Keratinocyte (primary cell): ENCODE measurements at places on chromosomes 5 and 9. TPM values are rescaled to one million over a fixed set of nuclear protein-coding genes. Genes with fewer than 3 reads are reported as not detected.

- DNase-seq: no peak
Measured at GRCh38 chr5:55407059-55407684, 99.4 kb downstream of the MTREX start.

- DNase-seq: no peak
Measured at GRCh38 chr9:3477236-3477834, 48.5 kb downstream of the RFX3 start.

DNA sequence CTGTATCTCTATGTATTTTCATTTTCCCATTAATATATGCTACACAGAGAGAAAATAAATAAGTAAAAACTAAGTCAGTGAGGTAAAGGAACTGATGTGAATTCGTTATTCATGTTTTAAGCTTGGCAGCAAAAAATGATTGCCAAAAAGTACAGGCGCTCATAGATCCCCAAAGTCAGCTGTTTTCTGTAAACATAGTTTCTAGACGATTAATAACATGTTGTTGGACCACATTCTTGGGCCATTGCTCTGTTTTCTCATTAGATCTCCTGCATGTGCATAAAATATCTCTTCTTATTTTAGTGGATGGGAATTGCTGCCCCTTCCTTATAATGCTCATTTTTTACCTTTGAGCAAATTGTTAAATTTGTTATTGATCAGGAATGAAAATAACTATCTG is 215.2 kb downstream of the TLE1 start:
- no peak for DNase-seq

DNA sequence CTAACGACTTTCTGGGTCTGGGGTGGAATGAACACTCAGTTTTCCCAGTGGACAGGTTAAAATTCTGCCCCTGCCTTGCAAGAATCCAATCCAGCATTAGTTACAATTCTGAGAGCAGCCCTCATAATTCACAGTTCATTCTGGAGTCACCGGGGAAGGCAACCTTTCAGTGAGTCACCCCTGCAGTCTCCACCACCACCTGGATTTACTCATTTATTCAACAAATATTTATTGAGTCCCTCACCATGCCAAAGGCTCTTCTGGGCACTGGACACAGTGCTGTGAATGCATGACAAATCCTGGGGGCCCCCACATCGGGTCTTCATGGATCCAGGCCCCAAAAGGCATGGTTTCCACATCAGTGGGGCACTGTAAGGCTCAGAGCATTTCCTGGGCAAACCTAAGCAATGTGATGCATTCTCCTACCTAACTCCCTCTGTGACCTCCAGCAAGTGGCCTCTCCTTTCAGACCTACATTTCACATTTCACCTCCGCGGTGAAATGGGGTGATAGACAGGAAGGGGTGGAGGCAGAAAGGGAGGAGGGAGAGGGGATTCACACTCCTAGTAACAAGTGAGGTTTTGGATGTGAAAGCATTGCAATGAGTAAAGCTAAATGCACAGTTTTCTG is 6.4 kb upstream of the MSX2 start:
- DNase-seq: no peak

- no peak for DNase-seq
Measured at GRCh38 chr5:140238756-140239155, 63.8 kb downstream of the CYSTM1 start.

DNA sequence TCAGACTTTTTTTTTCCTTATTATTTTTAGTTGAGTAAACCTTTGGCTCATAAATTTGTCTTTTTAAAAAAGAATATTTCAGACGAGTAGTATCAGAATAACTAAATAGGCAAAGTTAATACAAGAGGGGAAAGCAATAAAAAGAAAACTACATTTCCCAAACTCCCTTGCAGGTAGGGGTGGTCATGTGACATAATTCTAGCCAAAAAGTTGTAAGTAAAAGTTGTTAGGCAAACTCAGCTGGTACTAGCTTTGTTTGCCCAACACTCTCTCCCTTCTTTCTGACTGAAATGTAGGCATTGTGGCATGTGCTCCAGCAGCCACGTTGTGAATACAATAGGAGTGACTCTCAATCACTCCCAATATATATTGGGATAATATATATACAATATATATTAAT is 20.9 kb downstream of the GIN1 start:
- DNase-seq: no peak

GRCh38 chr9:96649620-96650324 is 5.3 kb downstream of the PRXL2C start:
- DNase-seq: no peak

- DNase-seq: no peak
Measured at GRCh38 chr5:155729684-155730059, 597.3 kb upstream of the SGCD start.

DNA sequence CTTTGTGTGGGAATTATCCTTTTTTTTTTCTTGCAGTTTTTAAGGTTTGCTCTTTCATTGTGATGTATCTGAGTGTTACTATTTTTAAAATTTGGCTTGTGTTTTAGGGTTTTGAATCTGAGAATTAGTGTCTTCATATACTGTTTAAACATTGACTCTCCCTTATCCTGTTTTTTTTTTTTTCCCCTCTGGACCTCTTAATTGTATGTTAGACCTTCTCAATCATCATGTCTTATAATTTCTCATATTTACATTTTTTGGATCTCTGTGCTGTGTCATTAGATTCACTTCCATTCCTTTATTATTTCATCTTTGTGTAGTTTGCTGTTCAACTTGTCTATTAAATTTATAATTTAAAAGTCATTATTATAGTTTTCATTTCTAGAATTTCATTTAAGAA is 47.0 kb downstream of the SCAMP1 start:
- DNase-seq: no peak

SPATA31D4 gene
- not detected in 3 replicates for polyA plus RNA-seq
